Muscle of arm (tissue), 14 donors: ENCODE measurements at places on chromosomes 12 and 14.

- DNase-seq: no peak
Measured at GRCh38 chr12:122166422-122167349, 7.3 kb downstream of the IL31 start.

- DNase-seq: no peak
Measured at GRCh38 chr12:82608706-82609105, 78.0 kb upstream of the TMTC2 start.

DNA sequence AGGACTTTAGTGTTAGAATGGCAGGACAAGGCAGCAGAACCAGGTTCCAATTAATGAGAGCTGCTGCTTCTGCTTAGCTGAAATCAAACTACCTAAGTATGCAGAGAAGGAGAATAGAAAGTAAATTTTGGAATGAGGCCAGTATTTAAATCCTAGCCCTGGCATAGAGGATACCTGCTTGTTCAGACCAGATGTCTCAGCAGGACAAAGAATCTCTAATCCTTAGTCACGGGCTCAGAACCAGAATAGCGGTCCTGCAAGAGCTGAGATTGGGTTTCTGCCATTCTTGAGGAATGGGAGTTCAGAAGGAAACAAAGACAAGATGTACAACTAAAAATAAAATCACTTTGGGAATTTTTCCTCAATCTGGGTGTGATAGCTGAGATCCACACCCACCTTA is 550.8 kb upstream of the TMEM132C start:
- DNase-seq: no peak

- DNase-seq: no peak
Measured at GRCh38 chr12:80632835-80633234, 74.6 kb upstream of the MYF6 start.

- no peak for DNase-seq
Measured at GRCh38 chr12:130476451-130477135, 138.9 kb downstream of the PIWIL1 start.

DNA sequence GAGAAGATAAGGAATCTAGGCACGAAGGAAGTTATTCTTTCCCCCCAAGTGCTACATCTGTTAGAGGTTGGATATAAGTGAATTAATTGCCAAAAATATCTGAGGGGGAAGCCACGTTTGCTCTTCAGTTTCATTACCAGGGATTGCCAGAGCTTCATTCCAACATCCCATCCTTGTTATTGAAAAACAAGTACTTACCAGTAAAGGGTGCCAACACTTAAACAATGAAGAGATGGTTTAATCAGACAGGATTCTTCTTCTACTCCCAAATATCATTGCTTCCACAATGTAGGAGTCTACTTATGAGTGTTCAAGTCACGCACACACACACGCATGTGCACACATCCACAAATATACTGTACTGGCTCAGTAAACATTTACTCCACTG is 312.4 kb downstream of the RPAP3 start:
- DNase-seq: no peak

DNA sequence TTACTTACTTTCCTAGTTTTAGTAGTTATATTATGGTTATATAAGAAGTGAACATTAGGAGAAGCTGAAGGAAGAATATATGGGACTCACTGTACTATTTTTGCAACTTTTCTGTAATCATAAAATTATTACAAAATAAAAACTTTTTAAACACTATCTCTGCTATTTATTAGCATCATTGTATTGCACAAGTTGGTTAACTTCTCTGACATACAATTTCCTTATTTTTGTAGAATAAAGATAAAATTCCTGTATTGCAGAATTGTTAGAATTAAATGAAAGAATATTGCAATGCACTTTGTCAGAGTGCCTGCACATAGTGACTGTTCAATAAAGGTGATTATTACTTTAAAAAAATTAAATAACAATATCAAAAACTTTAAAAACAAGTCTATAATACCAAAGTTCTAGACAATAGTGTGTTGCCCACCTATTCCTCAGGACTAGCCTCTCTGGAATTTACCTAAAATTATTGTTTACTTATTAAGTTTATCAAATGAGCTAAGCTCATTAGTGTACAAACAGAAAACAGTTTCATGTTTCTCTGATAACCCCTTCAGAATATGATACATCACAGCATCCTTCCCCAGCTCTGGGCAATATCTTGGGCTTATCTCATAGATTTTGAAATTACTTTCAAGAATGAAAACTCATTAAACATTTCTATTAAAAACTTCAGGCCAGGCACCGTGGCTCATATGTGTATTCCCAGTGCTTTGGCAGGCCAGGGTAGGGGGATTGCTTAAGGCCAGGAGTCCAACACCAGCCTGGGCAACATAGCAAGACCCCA is 77.4 kb upstream of the TMPO start:
- DNase-seq: no peak

DNA sequence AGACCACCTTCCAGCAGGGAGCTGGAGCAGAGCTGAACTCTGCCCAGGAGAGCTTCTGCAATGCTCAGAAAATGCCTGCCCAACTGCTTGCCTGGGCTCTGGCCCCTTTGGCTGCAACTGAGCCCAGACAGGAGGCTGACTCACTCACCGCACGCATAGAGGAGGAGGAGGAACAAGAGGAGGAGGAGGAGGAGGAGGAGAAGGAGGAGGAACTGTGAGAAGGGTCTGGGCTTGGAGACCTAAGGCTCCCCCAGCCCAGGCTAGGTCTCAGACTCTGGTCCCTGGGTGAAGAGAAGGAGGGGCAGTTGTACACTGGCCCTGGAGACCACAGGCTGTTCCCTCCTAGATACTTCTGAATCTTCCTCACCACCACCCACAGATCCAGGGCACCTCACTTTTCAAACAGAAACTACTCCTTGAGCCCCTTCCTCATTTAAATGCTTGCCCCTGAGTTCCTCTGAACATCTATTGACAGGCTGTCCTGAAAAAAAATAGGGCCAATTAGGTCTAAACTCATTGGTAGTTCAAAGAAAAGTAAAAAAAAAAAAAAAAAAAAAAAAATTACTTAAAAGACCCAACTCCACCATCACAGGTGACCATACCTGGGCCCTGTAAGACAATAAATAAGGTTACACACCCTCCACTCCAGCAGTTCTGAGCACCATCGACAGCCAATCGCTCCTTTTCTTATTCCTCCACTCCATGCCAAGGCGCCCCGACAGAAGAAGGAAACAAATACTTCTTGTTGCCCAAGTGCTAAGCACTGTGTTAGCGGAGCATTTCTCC is 674 bp downstream of the VDR start:
- no peak for DNase-seq

GRCh38 chr14:102344485-102344884 is 18.2 kb downstream of the CINP start:
- DNase-seq: no peak

GRCh38 chr14:101120641-101121507 is 217.4 kb upstream of the RTL1 start:
- DNase-seq: no peak
